ENCODE measurements at places on chromosomes 13 and 19.

DNA sequence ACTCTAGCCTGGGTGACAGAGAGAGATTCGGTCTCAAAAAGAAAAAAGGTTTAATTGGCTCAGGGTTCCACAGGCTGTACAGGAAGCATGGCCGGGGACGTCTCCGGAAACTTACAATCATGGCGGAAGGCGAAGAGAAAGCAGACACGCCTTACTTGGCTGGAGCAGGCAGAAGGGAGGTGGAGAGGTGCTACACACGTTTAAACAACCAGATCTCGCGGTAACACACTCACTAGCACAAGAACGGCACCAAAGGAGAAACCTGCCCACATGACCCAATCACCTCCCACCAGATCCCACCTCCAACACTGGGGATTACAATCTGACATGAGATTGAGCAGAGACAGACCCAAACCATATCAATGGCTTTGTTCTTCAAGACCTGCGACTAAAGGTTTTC, 12.8 kb downstream of the CASP14 start:
- DNase-seq = no peak

- DNase-seq = peak; percentile 59
Observed at GRCh38 chr13:25800523-25800922, 251.3 kb downstream of the SHISA2 start.

- no peak for DNase-seq
Observed at GRCh38 chr19:2385053-2385721, 25.1 kb downstream of the TMPRSS9 start.

GRCh38 chr13:109243311-109243951, 543.0 kb downstream of the IRS2 start:
- DNase-seq = peak; percentile 27

- no peak for DNase-seq
Observed at GRCh38 chr13:42964761-42965161, 27.3 kb downstream of the EPSTI1 start.

DNA sequence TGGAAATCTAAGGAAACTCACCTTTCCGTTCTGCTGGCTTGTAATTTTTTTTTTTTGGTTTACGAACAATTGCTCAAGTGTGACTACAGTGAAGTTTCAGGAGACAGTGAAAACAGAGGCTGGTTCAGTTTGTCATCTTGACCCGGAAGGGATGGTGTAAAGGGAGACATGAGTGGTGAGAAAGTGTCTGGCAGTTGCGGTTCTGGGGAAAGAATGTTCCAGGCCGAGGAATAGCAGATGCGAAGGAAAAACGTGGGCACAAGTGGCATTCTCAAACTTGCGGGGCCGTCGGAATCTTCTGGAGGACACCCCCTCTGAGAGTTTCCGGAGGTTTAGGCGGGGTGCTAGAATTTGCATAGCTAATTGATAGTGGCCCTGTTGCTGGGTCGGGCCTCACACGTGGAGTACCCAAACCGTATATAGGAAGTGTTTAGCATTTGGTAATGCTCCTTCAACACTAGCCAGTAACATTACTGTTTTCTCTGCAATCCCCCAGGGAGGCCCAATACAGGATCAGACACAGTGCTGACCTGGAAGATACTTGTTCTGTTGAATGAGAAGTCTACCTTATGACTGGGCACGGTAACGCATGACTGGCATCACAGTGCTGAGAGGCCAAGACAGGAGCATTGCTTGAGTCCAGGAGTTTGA, 2.8 kb upstream of the TNFSF9 start:
- no peak for DNase-seq

DNA sequence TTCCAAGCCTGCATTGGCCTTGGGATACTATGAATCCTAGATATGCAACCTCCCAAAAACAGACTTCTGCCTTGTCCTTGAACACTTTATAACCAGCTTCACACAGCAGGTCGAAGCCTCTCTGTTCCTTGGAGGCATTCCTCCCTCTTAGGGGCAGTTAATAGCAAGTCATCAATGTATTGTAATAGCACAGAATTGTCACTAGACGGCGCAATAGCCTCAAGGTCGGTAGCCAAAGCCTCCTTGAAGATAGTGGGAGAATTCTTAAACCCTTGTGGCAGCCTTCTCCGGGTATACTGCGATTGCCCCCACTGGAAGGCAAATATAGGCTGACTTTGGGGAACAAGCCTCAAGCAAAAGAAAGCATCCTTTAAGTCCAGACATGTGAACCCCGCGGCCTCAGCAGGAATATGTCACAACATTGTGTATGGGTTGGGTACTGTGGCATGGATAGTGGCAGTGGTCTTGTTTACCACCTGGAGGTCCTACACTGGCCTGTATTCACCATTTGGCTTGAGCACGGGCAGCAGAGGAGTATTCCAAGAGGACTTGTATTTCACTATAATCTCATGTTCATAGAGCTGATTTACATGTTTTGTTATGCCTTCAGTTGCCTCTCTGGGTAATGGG, 61.1 kb downstream of the ZNF431 start:
- DNase-seq = peak; percentile 23

DNA sequence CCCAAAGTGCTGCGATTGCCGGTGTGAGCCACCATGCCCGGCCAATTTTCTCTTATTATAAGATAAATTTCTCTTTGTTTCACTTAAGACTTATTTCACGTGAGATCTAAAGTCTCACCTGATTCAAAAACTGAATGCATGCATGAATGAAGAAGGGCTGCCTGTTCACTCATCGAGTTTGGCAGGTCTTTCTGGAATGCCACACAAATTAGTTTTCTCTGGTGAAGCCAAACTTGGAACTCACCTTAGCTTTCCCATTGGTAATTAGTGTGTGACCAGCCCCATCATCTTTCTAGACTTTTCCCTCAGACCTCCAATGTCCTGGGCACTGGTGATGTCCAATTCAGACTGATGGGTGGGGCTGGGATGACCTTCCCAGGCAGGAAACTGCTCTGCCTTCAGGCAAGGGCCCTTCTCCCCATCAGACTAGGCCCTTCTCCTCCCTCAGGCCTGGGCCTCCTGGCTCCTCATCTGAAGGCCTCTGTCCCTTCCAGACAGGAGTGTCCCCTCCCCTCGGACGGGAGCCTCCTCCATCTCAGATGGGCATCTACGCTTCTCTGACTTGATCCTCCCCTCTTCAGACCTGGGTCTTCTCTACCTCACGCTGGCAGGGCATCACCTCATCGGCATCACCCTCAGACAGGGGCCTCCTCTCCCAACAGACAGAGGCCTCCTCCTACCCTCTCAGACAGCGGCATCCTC, 14.4 kb downstream of the C3 start:
- no peak for DNase-seq

GRCh38 chr19:51387924-51388389, at the start of gene LIM2:
Gene LIM2 (minus strand): TSS chr19:51387974. CDS start chr19:51387443, 531 bp downstream.
- no peak for DNase-seq

DNA sequence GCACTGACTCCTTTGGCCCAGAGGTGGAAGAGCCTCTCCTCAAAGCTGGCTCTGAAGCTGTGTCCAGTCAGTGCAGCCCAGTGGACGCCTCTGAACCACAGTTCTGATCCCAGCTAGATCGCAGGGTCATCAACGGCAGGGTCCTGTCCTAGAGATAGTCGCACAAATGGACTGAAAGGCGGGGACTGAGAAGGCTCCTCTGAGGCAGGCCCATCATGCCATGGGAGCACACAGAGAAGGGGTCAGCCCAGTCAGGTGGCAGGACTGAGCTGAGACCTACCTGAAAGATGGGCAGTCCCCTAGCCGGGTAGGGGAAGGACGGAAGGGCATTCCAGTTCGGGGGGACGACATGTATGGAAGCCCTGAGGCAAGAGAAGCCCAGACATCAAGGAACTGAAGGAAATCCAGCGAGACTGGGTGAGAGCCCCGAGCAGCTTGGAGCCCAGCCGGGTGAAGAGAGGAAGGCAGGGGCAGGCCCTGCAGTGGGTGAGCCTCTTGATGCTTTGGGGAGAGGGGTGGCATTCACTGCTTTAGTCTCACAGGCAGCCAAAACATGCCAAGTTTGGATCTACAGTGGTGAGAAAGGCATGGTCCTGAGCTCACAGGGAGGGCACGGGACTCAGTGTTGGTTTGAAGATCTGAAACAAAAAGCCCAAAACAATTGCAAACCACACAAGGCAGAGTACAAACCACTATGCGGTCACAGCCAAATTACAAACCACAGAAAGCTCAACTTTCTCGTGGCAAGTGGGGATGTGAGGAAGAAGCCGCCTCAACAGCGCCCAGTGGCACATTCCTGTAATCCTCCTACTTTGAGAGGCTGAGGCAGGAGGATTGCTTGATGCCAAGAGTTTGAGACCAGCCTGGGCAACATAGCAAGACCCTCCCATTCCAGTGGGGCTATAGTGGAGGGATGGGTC, 10.0 kb downstream of the CALM3 start:
- DNase-seq = peak; percentile 15

GRCh38 chr19:4436231-4436630, 21.4 kb downstream of the UBXN6 start:
- DNase-seq = no peak

DNA sequence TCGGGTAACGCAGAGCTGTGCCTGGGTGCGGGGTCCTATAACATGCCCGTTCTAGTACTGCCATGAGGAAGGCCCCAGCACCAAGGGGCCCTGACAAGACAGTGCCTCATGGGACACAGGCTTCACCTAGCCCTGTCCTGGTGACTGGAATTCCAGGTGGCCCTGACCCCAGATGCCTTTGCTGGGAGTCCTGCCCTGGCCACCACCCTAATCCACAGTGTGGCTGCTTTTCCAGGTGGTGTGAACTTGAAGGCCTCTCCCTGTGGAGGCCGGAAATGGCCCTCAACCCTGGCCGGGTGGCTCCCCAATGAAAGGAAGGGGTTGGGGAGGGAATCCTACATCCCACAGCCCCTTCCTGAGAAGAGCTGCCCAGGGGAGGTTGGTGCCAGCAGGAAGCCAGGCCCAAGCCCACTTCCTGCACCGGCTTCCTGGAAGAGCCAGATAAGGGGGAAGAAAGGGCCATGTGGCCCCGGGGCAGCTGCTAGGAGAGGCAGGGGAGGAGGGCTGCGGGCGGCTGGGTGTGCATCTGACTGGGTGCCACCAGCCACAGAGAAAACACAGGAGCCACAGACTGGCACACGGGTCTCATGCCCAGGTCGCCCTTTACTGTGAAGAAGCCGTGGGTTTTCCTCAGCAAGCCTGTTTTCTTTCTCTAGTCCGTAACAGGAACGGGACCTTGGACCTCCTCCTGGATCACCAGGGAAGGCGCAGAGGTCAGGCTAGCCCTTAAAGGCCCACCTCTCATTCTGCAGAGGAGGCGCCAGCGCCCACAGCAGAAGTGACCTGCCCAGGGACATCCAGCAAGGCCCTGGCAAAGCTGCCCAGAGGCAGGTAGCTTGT, 4.7 kb downstream of the LSM4 start:
- no peak for DNase-seq

- no peak for DNase-seq
Observed at GRCh38 chr19:45104658-45105349, 11.8 kb downstream of the PPP1R37 start.

- DNase-seq = no peak
Observed at GRCh38 chr13:111080642-111081041, 34.5 kb upstream of the ARHGEF7 start.

DNA sequence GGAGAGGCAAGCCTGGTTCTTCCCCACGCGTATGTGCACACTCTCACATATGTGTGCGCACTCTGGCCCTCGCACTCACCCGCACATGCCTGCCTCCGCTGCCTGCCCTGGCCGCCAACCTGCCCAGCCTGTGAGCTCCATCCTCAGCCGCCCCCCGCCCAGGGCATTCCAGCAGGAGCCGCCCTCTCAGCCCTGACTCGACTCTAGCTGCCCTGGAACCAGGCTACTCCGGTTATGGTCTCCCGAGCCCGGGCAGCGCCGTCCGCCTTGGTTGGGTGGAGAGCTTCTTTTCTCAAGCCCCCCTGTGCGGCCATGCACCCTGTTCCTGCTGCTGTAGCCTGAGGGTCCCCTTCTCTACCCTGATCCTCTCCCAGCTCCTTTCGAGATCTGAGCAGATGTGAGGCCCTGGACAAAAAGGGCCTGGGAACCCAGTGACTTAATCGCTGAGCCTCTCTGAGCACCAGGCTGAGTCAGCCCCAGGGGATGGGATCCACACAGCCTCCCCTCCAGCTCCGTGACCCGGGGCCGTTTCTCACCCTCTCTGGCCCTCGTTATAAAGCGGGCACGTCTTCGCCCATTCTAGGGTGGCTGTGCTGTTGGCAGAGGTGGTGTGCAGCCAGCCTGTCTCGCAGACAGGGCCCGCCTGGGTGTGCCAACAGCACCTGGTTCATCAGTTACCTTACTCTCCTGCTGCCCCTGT, 191.5 kb downstream of the TEX29 start:
- no peak for DNase-seq

DNA sequence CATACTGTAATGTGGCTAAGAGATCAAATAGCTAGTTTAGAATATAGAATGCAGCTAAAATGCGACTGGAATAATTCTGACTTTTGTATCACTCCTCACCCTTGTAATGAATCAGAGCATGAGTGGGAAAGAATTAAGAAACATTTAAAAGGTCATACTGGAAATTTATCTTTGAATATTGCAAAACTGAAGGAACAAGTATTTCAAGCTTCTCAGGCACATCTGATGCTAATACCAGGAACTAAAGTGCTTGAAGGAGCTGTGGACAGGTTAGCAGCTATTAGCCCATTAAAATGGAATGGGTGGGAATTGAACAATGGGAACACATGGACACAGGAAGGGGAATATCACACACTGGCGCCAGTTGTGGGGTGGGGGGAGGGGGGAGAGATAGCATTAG, 144.2 kb upstream of the ZNF91 start:
- no peak for DNase-seq

- DNase-seq = no peak
Observed at GRCh38 chr13:61975001-61975400, 559.4 kb upstream of the PCDH20 start.

GRCh38 chr19:8004723-8005513, 523 bp downstream of the ELAVL1 start:
- DNase-seq = no peak

GRCh38 chr19:55601084-55601483, 996 bp downstream of the ZNF524 start:
- DNase-seq = no peak

- no peak for DNase-seq
Observed at GRCh38 chr13:80955501-80955900, 614.6 kb upstream of the SPRY2 start.

GRCh38 chr19:18696023-18696422, 12.5 kb downstream of the CRTC1 start:
- no peak for DNase-seq

DNA sequence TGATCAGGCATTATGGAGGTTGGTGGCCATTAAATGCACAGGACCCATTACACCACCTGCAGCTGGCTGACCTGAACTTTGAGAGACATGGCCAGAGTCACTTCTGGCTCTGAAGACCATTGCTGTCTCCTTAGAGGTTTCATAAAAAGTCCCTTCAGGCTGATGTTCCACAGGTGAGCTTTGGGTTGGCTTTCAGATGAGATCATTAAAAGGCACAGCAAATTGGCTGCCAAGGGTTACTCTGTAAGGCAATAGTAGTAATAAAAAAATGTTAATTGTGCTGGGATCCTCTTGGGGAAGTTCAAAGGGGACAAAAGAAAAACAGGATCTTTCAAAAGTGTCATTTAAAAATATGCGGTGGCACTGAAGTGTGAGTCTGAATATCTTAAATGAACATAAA, 4.2 kb downstream of the OLFM4 start:
- DNase-seq = no peak

GRCh38 chr13:88676016-88676415, 1004.8 kb downstream of the SLITRK5 start:
- no peak for DNase-seq
